ENCODE measurements at places on chromosomes 16 and 17. TPM values are rescaled to one million over a fixed set of nuclear protein-coding genes. Genes with fewer than 3 reads are reported as not detected.

KRT27 gene
- not detected for total RNA-seq

- no peak for DNase-seq
These were observed 16.7 kb downstream of the SLC6A2 start for GRCh38 chr16:55672471-55672870.

GRCh38 chr17:2706911-2707510 lies 4.6 kb downstream of the CLUH start:
- no peak for DNase-seq

DNA sequence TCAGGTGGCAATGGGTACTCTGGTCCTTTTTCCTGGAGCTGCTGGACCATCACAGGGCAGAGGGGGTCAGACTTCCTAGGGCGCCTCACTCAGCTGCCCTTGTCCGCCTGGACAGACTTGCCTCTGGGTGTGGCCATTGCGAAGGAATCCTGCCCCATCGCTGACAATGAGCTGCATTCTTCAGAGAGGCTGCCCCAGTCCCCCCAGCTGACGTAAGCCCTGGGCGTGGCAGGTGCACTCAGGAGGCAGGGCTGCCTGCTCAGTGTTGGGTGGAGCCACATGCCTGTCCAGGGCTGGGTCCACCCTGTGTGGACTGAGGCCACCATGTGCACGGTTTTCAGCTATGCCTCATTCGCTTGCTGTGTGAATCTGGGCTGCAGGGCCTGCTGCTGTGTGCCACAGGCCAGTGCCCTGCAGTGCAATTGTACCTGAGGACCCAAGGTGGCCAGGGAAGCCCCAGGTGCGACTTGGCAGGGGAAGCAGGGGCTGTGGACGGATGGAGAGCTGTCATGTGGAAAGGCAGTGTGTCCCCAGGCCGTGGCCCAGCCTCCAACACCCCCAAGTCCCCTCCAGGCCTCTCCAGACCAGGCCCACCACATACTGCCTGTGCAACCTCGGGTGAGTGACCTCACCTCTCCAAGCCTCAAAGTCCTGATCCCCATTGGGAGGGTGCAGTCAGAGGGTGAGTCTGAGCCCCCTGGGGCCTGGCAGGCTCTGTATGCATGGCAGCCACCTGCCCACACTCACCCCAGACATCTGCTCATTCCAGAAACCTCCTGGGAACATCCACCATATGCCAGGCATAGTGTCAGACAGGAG lies 14.0 kb upstream of the MPRIP start:
- DNase-seq: no peak

- no peak for DNase-seq
These were observed 34.0 kb upstream of the ADAMTS18 start for GRCh38 chr16:77468831-77469230.

DNA sequence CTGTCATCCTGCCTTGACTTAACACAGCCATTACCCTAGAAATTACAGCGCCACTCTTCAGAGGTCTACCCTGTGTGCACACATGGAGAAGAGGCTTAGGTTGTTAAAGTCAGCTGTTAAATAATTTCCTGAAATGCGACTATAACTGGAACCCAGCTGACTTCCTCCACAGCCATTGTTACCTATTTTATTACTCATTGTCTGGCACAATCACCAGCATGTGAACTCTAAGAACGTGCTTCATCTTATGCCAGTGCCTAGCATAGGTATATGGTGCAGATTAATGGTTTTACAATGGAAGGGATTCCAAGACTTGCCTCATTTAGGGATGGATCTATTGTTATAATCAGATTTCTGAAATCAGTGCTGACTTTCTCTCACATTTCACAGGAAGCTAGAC lies 11.9 kb downstream of the RDM1 start:
- no peak for DNase-seq

All from OCI-LY7 (cell line).